Upper lobe of right lung (tissue), 1 donor: ENCODE measurements at places on chromosomes 5 and 9. TPM values are rescaled to one million over a fixed set of nuclear protein-coding genes. Genes with fewer than 3 reads are reported as not detected.

NEUROG1 gene
- total RNA-seq = not detected

CER1 gene
- not detected for total RNA-seq

GRXCR2 gene
- total RNA-seq = not detected

ZNF483 gene
- total RNA-seq = 8.7 TPM

ERCC8 gene
- total RNA-seq = 9.1 TPM

OR13C3 gene
- not detected for total RNA-seq

F2RL1 gene
- 8.0 TPM for total RNA-seq

GRCh38 chr5:33230467-33231078 lies 210.2 kb upstream of the TARS1 start:
- no peak for DNase-seq

GRCh38 chr5:129664336-129664937 lies 83.5 kb upstream of the MINAR2 start:
- no peak for DNase-seq

DNA sequence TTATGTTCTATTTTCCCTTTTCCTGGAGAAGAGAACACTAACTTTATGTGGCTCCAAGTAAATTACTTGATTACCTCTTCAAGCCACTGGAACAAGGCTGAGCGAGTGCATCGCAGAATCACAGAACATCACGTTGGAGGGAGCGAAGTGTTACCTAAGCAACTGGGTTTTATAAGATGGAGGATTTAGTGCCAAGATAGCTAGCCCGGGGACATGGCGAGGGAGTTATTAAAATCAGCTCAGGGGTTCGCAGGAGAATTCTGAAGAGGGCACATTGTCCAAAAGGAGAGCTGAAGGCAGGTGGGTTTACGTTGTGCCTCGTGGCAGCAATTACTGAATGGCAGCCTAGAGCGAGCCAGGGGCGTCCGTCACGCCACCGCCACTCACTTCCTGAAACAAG lies 563.2 kb upstream of the ADAMTS16 start:
- no peak for DNase-seq

DNA sequence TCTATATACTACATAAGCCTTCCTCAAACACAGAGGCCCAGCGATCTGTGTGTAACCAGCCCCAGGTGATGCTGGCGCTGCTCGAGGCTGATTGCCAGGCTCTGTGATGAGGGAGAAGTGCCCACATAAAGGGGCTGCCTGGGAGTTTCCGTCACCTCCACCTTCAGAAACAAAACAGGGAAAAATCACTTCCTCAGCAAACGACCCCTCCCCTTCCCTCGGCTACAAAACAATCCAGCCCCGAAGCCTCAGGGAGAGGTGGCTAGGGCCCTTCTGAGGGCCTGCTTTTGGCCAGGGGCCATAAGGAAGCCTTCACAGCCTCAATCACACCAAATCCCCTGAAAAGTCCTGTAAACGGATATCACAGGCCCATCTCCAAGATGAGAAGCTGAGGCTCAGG lies 51.1 kb downstream of the DAP start:
- no peak for DNase-seq

DNA sequence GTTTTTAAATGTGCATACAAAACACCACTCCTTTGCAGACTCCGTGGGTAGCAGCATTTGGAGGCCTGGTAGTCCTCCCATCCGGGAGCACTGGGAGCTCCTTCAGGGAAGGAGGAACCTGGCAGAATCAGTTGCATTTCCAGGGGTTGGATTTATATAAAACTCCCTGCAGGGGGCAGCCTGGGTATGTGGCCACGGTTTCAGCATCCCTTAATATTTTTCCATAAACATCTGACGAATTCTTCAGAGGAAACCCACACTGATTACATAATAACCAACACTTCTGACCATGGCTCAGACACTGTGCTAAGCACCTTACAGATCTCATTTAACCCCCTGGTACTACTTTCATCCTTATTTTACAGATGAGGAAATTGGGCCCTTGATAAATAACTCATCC lies 6.1 kb upstream of the AFAP1L1 start:
- DNase-seq = no peak

DNA sequence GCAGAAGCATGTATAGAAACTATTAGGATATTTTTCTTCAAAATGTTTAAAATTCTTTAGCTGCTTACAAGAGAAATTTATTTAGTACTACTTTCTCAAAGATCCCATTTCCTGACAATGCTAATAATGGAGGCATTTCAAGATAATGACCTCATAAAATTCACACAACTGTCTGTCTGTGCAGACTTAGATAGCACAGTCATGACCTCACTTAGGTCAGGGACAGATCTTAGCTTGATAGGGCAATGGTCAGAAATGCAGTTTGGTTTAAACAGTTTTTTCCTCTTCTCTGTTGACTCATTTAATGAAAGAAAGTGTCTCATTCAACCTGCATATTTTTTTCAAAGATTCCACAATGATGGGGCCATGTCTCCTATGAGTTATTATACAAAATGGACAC lies 128.4 kb downstream of the GRIA1 start:
- no peak for DNase-seq

DNA sequence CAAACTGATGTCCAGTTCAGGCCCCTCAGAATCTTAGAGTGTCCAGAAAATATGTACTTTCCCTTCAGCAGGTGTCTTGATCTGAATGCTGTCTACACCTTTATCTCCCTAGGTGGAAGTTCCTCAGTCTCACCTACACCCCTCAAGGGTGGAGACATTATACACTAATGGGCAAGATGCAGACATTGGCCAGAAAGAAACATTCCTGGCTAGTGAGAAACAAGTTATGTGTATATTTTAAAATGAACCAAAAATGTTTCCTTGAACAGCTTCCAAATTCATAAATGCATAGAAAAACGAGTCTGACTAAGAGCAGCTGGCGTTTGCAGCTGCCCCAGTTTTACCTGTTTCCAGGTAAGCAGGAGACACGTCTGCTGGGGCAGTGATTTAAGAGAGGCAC lies 140.5 kb upstream of the IRX4 start:
- no peak for DNase-seq

- DNase-seq = no peak
Measured at GRCh38 chr5:173327948-173328843, at the start of gene STC2. TSS of gene STC2 (minus strand) at chr5:173328414. CDS start at chr5:173328193, 221 bp downstream.

- no peak for DNase-seq
Measured at GRCh38 chr9:8366161-8366926, 566.8 kb upstream of the DMAC1 start.

- no peak for DNase-seq
Measured at GRCh38 chr5:95983509-95983908, 21.9 kb upstream of the ELL2 start.

DNA sequence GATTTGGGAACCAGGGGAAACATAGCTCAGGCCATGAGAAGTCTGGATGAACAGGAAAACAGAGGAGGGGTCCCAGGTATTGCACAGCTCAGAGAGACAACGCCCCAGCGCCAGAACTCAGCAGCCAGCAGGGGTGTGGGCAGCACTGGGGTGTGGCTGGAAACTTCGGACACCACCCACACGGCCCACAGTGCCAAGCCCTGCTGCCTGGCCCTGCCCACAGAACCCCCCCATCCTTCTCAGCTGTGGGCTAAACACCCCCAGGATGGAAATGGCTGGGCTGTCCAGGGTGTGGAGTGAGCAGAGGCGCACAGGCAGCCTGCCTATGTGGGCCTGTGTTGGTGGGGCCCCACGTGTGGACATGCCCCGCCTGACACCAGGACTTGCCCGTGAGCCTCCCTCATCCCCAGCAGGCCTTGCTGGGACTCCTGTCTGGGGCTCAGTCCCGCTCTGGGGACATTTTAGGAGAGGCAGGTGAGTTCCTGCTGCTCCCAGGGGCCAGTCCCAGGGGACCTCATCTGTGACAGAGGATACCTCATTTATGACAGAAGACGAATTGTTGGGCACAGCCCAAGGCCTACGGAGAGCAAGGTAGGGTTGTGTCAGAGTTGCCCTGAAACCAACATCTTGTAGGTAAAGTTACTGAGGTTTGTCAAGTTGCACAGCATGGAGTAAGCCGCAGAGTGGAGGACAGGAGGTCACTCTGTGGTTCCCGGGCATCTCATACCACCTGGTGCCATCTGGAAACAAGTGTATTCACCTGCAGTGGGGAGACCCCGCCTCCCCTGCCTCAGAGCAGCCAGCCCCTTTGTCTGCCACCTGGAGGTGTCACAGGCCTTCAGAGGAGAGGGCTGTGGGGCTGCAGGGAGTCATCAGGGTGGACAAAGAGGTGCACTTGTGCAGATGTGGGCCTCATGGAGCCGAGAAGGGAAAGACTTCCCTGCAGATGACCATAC lies 183.2 kb downstream of the AUH start:
- DNase-seq = no peak

DNA sequence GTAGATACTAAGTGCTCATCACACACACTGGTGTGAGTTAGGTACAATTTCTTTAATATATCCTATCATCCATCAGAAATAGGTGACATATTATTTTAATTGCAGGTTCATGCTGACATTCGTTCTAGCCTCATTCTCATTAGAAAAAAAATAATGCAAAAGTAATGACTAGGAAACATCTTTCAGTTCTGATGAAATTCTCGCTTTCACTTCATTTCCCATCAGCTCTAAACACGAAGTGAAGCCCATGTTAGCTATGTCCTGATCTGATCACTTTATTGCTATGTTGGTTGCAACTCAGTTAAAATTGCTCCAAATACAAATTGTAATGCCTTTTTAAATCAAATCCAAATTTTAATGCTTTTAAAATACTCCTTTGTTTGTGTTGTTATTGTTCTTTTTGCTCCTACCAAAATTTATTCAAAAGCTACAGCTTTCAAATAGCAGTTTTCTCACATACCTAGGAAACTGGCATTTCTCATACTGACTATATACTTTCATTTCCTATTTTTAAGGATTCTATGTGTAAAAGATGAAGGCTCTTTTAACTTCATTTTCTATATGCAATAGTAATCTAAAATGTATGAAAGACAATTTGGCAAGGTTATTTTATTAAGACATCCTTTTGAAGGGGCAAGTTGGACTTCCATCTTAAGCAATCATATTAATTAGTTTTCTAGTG lies 1237.8 kb upstream of the ACO1 start:
- no peak for DNase-seq

DNA sequence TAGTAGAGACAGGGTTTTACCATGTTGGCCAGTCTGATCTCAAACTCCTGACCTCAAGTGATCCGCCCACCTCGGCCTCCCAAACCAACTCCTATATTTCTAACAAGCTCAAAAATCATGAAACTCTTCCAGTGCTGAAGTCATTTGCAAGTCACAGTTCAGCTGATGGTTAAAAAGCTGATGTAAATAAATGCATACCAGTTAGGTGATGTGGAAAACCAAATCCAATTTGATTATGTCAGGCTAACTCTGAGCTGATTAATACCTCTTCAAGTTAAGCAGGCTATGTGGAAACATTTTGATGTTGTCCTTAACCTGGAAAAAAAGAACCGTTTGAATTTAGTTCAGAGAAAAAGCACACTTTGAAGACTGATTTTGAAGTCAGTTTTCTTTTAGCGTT lies 51.0 kb downstream of the TMEM252 start:
- DNase-seq = no peak

GRCh38 chr5:168193493-168194250 lies 97.8 kb upstream of the WWC1 start:
- no peak for DNase-seq

DNA sequence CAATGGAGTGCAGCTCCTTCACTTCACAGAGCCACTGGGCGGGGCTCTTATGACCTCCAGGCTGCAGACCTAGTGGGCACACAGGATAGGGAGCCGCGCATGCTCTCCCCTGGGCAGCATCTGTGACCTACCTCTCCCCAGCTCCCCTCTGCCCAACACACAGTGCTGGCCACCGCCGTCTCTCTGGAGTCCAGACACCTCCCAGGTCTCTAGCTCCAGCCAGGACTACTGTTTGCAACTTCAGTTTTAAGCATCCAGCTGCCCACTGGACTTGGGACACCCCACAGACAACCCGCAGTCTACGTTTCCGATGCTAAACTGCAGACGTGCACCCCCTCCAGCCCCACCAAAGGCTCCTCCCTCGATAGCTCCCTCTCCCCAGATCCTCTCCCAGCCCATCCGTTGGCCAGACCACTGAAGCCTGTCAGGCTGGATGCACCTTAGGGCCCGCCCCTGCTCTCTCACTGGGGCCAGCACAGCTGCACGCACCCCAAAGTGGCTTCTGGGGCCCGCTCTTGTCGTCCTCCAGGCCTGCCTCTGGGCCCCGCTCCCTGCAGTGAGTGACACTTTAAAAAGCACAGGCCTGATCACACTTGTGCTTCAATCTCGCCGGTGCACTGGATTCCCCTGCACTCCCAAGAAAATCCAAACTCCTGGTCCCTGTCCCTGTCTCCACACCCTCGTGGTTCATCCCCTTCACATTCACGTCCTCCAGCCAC lies 11.3 kb downstream of the FLT4 start:
- DNase-seq = peak; percentile 48
